ENCODE measurements at places on chromosomes 7 and 10.
A peak's percentile ranks its signal among the peaks of the same experiment; 100 is the strongest.

DNA sequence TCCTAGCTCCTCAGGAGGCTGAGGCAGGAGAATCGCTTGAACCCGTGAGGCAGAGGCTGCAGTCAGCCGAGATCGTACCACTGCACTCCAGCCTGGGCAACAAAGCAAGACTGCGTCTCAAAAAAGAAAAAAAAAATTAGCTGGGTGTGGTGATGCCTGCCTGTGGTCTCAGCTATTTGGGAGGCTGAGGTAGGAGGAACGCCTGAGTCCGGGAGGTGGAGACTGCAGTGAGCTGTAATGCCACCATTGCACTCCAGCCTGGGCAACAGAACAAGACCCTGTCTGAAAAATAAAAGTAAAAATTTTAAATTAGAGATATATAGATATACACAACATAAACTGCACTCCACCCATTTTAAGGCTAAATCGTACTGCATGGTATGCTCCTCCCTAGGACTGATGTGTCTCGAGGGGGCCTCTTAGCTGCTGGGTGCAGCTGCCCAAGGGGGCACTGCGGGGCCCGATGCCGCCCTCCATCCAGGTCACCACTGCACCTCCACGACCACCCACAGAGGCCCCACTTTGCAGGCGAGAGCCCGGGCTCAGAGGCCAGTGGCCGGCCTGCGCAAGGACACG is 40.9 kb upstream of the FOXK1 start:
- no peak for DNase-seq

DNA sequence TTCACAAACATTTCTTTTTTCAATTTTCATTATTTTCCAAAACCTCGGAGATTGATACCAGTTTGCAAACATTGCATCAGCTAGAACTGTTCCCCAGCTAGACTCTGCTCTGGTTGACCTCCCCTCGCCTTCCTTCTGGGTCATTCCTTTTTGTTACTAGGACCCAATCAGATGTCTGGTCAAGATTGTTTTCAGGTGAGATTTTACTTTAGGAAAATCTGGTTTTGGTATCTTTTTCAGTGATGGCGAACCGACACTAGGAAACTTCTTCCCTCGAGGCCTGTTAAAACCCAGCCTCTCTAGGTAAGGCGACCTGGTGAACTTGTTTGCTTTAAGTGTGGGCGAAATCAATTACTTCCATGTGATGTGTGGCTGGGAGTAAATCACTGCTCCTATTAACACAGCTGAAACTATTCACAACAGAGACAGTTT is 8.4 kb downstream of the PROSER2 start:
- no peak for DNase-seq

GRCh38 chr10:76887223-76888010 is 750.2 kb downstream of the KCNMA1 start:
- DNase-seq = no peak

- DNase-seq = peak; percentile 68
Observed at GRCh38 chr7:81159402-81159801, 240.6 kb upstream of the SEMA3C start.

- DNase-seq = no peak
Observed at GRCh38 chr10:100038561-100039071, 28.9 kb upstream of the DNMBP start.

GRCh38 chr10:79412516-79412915 is 32.9 kb downstream of the ZCCHC24 start:
- DNase-seq = no peak

- no peak for DNase-seq
Observed at GRCh38 chr7:116696707-116697106, 24.7 kb downstream of the MET start.

DNA sequence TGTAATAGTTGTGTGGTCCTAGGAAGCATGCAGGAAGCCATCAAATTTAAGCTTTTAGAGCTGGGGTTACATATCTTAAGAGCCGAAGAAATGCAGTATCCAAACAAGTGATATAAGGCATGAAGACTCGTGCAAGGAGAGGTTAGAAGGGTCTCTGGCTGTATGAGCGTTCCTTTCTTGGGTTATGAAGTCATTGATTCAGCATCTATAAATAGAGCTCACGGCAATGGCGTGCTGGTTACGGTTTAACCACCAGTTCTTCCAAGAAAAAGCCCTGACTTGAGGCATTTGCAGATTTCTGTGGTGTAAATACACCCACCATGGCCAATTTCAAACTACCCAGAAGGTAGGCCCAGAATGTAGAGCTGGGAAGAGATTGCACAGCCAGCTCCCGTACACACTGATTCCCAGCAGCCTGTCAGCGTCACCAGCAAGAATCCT is 72.0 kb upstream of the KAT6B start:
- DNase-seq = no peak

DNA sequence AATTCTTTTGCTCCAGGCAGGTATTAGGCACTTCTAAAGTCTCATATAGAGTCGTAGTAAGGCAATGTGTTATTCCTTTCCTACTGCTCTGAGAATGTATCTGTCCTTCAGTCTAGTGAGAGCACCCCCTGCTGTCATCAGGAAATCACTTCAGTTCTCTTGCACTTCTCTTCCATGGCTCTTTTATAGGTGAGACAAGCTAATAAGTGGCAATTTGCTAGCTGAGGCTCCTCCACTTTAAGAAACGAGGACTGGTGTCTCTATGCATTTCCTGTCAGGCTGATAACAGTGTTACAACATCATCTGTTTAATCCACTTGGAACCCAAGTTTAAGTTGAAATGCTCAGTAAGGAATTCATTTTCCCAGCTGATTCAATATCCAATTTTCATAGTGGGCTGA is 350.6 kb downstream of the TFEC start:
- DNase-seq = peak; percentile 8

- DNase-seq = no peak
Observed at GRCh38 chr10:57905861-57906260, 361.8 kb downstream of the IPMK start.

DNA sequence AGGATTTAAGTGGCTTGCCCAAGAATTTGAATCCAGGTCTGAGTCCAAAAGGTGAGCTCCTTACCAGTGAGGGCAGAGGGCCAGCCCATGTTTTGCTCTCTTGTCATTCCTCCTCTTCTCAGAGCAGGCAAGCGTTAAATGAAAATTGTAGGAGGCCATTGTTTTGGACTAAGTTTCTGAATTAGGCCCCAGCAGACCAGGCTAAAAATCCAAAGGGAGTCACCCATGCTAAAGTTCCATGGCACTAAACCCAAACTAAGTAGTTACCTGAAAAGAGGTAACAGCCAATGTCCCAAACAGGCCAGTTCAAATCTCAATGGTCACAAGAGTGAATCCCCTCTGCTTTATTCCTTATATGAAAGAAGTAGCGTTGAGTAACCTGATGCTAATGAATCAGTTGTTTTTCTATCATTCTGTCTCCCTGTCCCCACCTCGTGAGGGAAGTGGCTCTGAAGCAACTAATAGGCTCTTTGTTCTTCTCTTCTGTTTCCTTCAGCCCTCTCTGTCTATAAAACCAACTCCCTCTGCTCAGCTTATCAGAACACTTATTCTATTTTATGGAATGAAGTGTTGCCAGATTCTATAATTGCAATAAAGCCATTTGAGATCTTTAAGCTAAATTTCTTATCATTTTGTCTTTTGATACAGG is 17.5 kb upstream of the CDH23 start:
- DNase-seq = no peak

DNA sequence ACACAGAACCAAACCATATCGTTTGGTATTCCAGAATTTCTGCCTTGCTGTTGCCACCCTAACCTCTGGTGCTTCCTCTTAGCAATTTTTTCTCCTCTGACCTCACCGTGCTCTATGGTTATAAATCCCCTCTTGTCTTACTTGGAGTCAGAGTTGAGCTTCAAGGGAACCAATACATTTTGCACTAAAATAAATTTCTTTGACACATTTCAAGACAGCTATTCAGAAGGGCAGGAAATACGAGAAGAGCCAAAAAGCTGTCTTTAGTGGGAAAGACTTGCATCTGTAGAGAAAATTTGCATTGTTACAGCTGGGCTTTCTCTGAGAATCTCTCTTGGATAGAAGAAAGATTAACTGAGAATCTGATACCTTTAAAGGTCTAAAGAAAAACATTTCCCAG is 14.5 kb upstream of the AKR1C2 start:
- no peak for DNase-seq

DNA sequence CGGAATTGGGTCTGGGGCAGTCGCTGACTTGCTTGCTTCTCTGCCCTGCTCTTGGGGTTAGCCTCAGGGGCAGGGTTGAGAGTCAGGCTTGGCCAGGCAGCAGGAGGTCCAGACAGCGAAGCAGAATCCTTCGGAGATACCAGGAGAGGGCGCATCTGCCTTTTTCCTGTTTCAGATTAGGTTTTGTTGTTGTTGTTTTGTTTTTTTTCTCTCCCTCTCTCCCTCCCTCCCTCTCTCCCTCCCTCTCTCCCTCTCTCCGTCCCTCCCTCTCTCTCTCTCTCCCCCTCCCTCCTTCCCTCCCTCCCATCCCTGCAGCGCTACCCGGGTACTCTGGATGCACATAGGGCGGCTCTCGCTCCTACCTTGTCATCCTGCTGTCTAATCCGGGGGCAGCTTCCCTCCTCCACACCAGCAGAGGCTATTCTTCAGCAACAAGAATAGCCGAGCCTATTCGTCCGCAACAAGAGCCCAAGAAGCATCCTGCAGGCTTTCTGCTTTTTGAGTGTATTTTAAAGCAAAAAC is 758 bp upstream of the OPTN start:
- DNase-seq = peak; percentile 69

GRCh38 chr7:46317256-46317655 is 396.2 kb upstream of the IGFBP3 start:
- no peak for DNase-seq

DNA sequence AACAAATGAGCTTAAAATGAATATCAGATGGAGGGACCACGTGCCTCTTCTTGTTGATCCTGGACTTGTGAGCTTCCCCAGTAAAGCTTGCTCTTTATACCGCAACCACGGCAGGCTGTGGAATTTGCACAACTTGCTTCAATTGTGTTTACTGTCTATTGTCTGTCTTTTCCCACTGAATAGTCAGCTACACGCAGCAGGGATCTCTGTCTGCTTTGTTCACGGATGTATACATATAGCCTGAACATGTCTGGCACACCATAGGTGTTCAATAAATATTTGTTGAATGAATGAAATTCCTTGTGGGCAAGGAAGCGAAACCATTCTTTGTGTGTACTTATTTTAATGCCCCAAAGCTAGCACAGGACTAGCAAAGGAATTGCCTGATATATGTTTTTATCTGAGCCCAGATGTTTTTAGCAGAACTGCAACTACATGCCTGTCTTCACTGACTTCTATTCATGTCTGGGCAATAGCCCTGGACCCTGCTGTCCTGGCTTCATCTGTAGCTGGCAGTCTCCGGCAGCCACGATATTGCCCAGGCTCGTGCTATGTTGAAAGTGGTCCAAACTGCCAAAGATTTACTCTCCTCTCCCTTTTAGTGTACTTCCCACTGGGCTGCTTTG is 29.9 kb upstream of the IFRD1 start:
- no peak for DNase-seq

GRCh38 chr7:108203537-108203936 is 73.4 kb upstream of the LAMB4 start:
- peak; percentile 33 for DNase-seq

DNA sequence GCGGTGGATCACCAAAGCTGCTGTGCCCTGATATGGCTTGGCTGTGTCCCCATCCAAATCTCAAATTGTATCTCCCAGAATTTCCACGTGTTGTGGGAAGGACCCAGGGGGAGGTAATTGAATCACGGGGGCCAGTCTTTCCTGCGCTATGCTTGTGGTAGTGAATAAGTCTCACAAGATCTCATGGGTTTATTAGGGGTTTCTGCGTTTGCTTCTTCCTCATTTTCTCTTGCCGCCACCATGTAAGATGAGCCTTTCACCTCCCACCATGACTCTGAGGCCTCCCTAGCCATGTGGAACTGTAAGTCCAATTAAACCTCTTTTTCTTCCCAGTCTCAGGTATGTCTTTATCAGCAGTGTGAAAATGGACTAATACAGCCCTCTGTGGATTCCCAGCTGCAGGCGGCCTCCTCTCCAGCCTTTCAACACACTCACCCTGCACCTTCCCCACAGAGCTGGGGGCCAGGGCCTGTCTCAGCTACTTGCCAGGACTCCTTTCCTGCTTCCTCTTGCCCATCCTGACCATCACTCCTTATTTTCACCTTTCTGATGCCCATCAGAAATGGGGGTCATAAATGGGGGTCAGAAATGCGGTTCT is 57.2 kb upstream of the TOMM7 start:
- DNase-seq = no peak

DNA sequence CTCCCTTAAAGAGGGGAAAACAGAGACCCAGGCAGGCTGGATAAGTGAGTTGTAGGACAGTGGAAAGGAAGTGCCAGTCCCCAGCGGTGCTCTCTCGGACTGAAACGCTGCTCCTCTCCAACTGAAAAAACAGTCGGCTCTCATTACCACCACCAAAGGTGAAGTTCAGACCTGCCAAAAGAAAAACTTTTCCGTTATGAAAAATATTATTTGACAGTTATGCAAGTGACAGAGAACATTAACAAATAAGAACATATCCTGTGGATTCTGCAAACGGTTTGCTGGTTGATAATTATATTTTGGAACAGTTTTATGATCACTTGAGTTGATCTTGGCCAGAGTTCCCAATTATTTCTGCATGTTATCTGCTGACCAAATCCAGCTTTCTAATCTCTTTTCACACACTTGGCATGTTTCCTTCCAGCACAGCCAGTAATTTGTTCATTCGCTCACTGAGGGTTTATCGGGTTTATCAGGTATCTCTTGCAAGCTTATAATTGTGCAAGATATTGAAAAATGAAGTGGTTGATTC is 82.6 kb downstream of the PTPRE start:
- DNase-seq = no peak

GRCh38 chr7:90657481-90657880 is 61.4 kb downstream of the CDK14 start:
- no peak for DNase-seq

DNA sequence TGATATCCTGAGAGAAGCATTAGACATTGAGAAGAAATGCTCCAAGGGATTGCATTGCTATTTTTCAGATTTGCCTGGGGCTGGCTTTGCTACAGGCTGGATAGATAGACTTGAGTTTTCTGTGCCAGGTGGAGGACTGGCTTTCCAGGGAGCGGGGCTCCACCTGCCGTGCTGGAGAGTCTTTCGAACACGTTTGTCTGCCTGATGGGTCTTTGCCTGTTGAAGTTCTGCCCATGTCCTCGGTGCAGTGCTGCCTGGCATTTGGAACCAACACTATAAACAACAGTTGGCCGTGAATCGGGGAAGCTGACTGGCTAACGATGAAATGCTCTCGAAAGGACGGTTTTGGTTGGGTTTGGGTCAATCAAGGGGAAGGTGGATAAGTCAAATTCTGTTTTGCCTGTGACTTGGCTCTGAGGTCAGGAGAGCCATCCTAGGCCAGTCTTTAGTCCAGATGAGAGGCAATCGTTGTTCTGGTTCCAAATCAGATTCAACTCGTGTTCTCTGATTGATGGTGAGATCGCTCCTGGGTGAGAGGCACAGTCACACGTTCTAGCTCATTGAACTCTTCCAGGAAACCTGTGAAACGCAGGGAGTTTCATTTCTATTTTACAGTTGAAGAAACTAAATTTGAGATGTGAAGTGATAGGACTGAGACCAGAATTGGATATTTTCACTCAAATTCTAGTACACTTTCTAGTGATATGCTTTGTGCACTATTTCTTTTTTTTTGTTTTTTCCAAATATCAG is 599.0 kb downstream of the TYW1 start:
- no peak for DNase-seq

- DNase-seq = no peak
Observed at GRCh38 chr10:80674809-80675208, 137.1 kb downstream of the SH2D4B start.

Data from BE2C (cell line).